ENCODE measurements at places on chromosomes 3 and 15.

DNA sequence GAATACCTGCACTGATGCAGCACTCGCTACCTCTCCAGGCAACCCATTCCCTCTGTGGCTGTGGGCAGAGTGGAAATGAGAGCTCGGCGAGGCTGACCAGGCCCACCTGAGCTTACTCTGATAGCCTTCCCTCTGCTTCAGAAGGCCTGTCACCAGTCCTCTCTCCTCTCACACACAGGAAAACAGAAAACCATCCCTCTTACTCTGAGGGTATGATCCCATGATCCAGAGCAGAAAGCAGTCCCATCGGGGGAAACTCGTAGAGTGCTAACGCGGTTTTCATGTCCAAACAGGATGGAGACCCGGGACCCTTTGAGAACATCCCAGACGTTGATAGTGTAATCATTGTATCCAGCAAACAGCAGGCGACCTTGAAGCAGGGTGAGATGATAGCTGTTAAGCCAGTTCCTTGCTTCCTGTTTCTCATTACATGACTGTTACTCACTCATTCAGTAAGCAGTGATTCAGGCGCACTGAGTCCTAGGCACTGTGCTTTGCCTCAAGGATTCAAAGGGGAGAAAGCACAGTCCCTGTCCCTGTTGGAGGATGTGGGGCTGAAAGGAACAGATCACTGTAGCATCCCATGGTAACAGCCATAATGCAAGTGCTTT is 11.8 kb upstream of the BCL2L10 start:
- DNase-seq, result no peak

DNA sequence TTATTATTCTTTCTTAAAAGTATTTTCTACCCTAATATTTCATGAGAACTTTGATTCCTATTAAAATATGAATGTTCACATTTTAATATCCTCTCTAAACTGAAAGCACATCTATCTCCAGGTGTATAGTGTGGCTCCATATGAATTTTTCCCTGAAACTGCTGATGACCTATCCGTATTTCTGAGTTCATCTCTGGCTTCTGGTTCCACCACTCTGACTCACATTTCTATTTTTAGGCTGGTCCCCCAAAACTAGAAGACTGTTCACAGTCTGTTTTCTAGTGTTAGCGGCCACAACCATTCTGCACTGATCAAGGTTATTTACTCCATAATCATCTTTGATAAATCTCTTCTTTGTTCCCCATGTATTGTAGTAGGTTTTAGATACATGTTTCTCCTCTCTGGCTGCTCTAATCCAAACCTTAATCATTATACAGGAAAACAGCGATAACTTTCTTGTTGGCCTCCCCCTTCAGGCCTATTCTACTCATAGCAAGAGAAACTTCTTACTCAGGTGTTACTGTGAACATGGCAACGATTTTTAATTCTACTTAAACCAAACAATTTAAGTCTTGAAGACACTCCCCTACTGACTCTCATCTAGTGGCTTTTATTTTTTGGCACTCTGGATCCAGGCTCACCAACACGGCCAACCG is 12.8 kb downstream of the ADPGK start:
- no peak for DNase-seq

- DNase-seq, result peak; percentile 83
Observed at GRCh38 chr3:11719406-11720303, 75.9 kb upstream of the VGLL4 start.

DNA sequence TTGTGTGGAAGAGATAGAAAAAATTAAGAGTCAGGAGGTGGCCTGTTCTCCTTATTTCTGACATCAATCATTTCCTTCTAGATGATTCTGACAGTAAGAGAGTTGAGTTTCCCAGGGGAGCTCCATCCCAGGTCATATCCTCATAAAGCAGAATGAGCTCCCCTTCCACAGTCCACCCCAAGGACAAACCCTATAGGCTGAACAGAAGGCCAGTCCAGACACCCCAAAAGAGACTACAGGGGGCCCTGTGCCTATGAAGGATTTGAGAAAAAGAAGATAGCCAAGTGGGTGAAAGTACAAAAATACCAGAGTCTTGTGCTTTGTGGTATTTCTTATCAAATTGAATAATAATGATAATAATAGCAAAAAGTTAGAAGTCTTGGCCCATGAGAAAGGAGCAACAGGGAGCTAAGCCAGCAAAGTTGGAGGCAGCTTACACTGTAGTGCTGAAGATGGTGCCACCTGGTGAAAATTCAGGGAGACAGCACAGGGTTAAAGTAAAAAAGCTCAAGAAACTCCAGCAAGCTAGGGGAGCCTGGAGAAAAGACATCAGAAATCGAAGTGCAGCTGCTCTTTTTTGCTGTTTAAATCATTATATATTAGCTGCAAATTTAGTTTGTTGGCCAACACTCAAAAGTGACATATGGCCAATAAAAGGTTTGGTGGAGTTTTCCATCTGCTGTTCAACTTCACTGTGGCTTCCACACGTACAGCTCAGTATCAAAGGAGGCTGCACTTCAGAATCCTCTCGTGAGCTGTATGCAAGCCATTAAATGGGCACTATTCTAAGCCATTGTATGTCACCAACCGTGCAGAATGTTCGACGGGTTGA is 35.8 kb upstream of the SLC24A5 start:
- DNase-seq, result no peak

DNA sequence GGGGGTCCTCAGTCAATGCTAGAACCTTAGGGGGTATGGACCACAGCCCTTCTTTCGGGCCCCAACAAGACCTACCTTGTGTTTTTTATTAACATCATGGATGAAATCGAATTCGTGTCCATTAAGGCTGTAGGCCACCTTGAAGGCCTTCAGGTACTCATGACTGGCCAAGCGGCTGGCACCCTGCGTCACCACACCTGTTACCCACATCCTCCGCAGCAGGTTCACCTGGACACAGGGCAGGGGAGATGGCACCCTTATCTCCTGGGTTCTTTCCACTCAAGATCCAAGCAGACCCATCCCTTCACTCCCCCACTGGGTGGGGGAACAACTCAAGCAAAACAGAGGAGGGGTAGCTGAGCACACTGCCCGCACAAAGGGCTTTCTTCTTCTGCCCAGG is 6.6 kb downstream of the MFGE8 start:
- DNase-seq, result peak; percentile 67

GRCh38 chr3:119731560-119732343 is 28.9 kb downstream of the CFAP91 start:
- DNase-seq, result no peak

GRCh38 chr3:139354661-139355060 is 10.8 kb downstream of the MRPS22 start:
- no peak for DNase-seq

DNA sequence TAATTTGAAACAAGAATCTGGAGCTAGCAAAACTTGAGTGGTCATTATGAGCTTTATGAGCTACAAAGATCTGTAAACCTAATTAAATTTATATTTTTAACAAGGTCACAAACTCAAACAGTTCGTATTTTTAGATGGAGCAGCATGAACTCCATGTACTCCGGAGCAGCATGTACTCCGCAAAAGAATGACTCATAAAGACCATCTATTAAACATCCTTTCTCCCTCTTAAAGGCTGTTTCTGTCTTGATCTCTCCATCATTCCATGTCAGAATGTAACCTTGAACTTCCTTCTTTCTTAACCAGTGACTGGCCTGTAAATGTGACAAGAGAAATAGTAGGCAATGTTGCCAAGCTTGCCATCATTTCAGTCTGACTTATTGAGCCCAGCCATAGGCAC is 696.9 kb downstream of the ZNF385D start:
- DNase-seq, result no peak

- DNase-seq, result no peak
Observed at GRCh38 chr3:43074901-43075689, 30.8 kb downstream of the POMGNT2 start.

- DNase-seq, result no peak
Observed at GRCh38 chr15:33754242-33754641, 214.1 kb upstream of the CHRM5 start.

DNA sequence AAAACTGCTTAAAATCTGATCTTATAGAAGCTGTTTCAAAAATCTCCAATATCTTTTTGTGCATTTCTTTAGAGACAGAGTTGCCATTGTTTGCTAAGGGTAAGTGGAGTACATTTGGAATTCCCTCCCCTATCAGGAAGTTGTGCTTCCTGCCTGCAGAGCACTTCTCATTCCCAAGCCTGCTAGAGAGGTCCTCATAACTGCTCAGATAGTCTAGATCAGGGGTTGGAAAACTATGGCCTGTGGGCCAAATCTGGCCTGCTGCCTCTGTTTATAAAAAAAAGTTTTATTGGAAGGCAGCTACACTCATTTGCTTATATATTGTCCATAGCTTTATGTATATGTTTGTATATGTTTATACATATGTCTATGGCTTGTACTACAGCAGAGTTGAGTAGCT is 333.7 kb upstream of the PROK2 start:
- DNase-seq, result no peak
